CD4-positive, alpha-beta T cell treated with Interleukin-4 for 4 hours (primary cell): ENCODE measurements at places on chromosomes 16 and 17.
A peak's percentile ranks its signal among the peaks of the same experiment; 100 is the strongest.

- no peak for DNase-seq
Observed at GRCh38 chr16:88343271-88343791, 39.4 kb upstream of the ZNF469 start.

DNA sequence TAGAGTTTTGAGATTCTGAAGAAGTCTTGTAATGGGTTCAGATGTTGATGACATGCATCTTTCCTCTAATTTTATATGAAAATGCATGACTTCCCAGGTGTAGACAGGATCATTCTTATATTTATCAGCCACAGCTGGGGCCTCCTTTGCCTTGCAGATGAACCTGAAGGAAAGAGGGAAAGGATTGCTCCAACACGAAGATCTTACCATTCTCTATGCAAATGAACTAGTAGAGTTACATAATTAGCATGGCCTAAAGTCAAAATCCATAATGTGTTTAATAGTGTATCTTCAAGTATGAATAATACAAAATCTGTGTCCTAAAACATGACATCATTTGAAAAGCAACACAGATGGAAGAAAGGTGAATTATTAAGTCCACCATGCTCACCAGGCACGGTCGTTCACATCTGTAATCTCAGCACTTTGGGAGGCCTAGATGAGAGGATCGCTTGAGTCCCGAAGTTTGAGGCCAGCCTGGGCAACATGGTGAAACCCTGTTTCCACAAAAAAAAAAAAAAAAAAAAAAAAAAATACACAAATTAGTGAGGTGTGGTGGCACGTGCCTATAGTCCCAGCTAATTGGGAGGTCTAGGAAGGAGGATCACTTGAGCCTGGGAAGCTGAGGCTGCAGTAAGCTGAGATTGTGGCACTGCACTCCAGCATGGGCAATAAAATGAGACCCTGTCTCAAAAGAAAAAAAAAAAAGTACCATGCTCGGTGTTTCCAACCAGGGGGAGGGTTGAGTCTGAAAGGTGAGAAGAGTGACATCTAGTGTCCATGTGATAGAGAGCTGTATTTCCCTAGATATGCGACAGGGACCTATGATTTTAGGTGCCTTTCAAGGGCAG lies 6.3 kb downstream of the VWA3A start:
- DNase-seq = peak; percentile 42

DNA sequence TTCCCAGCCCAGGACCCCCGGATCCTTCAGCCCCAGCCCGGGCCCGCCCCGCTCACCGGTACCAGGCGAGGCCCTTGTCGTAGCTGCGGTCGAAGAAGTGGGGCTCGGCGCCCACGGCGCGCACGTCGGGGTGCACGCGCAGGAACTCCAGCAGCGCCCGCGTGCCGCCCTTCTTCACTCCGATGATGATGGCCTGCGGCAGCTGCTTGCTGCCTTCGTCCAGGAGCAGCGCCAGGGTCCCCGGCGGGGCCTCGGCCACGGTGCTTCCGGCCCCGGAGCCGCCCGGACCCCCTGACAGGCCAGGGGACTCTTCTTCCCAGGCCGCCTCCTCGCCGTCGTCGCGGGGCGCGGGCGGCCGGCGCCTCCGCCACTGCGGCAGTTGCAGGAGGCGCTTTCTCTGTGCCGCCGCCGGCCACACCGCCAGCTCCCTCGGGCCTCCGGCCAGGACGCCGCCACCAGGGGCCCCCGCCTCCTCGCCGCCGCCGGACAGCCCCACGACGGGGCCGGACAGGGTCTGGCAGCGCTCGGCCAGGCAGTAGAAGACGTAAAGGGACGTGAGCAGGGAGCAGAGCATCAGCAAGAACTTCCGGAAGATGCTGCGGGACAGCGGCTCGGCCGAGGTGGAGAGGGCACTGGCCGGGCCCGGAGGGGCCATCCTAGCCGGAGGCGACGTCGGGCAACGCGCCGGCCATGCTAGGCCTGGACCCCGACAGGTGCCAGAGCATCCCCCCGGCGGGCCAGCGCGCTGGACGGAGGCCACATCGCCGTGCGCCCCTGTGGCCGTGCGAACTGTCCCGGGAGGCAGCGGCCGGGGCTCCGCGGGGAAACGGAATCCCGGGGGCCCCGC lies 1.0 kb downstream of the HS3ST3A1 start:
- DNase-seq = no peak

DNA sequence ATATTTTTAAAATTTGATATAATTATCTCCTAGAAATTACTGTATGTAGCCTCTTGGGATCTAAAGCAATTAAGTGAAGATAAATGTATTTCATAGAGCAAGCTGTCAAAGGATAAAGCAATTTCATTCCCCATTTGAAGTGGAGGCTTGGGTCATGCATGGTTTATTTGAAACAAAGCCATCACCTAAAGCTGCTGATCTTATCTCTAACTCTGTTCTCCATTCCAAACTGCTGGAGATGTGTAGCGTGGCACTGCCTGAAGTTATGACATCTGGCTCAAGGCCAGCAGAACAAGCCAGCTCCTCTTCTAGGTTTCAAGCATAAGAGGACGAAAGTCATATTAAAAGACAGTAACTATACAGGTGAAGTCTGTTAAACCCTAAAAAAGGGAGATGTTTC lies 83.9 kb downstream of the HIC1 start:
- DNase-seq = no peak

DNA sequence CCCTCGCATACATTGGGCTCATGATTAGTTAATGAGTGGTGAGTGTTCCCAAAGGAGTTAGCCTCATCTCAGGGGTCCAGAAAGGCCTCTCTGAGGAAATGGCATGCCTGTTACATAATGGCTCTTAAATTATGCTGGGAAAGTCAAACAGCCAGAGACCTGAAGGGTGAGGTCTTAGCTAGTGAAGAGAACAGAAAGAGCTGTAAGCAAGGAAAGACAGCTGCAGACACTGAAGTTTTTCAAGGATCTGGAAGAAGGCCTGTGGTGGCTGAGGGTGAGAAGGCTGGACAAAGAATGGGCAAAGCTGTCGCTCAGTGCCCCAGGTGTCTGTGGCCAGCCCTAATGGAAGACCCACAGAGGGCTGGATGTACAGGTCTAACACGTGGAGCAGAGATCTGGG lies 10.4 kb downstream of the SP2 start:
- DNase-seq = no peak

- no peak for DNase-seq
Observed at GRCh38 chr16:51881731-51882130, 665.2 kb downstream of the TOX3 start.

DNA sequence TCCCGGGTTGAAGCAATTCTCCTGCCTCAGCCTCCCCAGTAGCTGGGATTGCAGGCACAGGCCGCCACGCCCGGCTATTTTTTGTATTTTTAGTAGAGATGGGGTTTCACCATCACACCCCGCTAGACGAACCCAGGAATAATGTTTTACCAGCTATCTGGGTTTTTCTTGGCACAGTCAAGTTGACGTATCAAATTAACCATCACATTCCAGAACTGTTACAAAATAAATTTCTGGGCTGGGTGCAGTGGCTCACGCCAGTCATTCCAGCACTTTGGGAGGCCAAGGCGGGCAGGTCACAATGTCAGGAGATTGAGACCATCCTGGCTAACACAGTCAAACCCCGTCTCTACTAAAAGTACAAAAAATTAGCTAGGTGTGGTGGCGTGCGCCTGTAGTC lies 501.2 kb downstream of the SHISA9 start:
- DNase-seq = no peak

DNA sequence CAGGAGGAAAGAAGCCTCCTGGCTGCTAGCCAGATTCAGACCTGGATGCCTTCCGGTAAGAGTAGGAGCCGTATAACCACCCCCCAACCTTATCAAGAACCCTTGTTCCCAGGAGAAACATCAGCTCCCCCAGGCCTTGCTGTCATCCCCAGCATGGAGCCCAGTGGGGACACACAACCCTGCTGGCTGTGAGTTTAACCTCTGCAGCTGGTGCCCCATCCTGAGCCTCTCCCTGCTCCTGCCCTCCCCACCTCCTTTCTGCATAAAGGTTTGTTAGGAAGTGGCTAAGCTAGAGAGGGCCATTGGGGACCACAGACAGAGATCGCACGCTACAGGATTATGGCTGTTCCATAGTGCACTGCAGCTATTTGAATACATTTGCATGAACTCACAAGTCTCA lies 55.5 kb upstream of the RPL38 start:
- no peak for DNase-seq

DNA sequence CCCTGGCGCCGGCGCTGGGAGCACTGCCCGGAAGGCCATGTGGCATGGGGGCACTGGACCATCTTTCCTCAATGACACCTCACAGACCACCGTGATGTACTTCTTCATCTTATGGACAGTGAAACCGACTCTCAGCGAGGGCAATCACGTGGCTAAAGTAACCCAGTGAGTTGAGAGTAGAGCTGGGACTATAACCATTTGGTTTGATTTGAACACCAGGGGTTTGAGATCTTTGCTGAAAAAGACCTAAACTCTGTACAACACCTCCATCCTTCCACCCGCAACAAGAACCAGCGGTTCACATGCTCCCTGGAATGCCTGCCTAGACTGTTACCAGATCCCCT lies 3.3 kb downstream of the ITGA2B start:
- DNase-seq = no peak
